ENCODE measurements at places on chromosomes 6 and 20.

DNA sequence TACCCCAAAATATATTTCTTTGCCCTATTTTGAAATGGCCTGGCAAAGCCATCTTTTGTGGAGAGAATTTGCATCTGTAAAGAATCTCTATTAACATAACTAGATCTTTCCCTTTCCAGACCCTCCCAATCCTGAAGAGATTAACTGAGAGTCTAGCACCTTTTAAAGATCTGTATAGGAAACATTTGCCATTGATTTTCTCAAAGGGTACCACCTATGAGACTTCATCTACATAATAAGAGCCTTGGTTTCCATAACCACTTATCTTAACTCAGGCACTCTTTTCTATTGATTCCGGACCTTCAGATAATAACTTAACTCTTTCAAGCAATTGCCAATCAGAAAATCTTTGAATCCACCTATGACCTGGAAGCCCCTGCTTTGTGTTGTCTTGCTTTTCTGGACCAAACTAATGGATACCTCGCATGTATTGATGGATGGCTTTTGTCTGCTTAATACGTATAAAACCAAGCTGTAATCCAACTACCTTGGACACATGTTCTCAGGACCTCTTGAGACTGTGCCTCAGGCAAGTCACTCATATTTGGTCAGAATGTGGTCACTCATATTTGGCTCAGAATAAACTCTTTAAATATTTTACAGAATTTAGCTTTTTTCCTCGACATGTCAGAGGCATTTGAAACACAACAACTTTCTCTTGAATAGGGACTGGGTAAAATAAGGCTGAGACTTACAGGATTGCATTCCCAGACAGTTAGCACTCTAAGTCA is 31.4 kb downstream of the SLC22A2 start:
- no peak for DNase-seq

GRCh38 chr6:14622085-14622484 is 504.5 kb downstream of the CD83 start:
- no peak for DNase-seq

GRCh38 chr6:120871416-120872261 is 462.6 kb downstream of the TBC1D32 start:
- no peak for DNase-seq

- no peak for DNase-seq
Measured at GRCh38 chr6:148343047-148343782, 577 bp downstream of the SASH1 start.

DNA sequence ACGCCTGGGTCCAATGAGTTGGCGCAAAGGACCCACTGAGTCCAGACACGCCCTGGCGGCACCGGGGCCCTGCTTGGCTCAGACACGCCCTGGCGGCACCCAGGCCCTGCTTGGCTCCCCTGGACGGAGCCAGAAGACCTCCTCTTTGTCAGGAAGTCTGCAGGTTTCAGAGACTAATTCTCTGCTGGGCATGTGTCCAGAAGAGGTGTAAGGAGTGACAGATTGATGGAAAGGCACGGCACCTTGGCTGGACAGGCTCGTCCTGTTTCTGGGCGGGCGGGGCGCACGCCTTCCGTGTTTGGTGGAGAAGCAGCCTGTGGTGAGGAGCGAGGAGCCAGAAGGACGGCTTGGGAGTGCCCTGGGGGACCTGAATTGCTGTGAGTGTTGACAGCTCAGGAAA is 23.1 kb upstream of the DACT2 start:
- no peak for DNase-seq

GRCh38 chr6:40674170-40674569 is 87.0 kb upstream of the LRFN2 start:
- DNase-seq = no peak

GRCh38 chr20:11086970-11087369 is 413.2 kb upstream of the JAG1 start:
- DNase-seq = no peak

DNA sequence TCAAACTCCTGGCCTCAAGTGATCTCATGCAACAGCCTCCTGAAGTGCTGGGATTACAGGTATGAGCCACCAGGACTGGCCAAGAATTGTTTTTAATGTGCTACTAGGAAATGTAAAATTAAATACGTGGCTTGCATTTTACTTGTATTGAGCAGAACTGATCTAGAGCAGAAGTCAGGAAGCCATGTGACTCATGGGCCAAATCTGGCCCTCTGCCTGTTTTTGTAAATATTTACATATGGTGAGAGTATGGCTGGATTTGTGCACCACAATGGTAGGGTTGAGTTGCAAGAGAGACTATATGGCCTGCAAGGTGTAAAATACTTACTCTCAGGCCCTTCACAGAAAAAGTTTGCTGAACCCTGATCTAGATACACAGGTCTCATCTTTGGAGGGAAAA is 75.8 kb downstream of the LAMP5 start:
- DNase-seq = no peak

DNA sequence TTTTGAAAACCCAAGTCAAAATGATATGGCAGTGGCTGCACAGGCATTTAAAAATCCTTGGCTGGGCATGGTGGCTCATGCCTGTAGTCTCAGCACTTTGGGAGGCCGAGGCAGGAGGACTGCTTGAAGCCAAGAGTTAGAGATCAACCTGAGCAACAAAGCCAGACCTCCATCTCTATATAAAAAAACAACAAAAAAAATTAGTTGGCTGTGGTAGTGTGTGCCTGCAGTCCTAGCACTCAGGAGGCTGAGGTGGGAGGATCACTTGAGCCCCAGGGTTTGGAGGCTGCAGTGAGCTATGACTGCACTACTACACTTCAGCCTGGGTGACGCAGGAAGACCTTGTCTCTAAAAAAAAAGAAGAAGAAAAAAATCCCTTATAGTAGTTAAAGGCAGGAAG is 142.9 kb downstream of the MYB start:
- no peak for DNase-seq

DNA sequence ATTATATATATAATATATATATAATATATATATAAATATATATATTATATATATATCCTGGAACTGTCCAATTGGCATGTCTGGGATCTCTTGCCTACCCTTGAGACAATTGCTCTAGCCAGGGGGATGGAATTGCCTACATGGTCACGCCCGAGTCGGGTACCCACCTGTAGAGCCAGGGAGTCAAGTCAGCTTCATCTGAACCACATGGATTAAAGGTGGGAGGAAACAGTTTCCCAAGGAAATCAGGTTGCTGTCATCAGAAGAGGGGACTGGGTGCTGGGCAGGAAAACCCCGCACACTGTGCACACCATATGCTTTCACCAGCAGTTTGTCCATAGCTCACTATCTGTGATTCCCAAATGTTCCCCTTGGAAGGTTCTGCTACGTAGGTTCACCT is 252.5 kb upstream of the NOX3 start:
- no peak for DNase-seq

GRCh38 chr6:149508485-149508884 is 23.7 kb upstream of the ZC3H12D start:
- no peak for DNase-seq

GRCh38 chr6:79612457-79612856 is 18.7 kb upstream of the SH3BGRL2 start:
- no peak for DNase-seq

GRCh38 chr6:133613211-133613610 is 275.7 kb upstream of the TCF21 start:
- no peak for DNase-seq

GRCh38 chr6:47759364-47759763 is 22.5 kb upstream of the OPN5 start:
- DNase-seq = no peak

GRCh38 chr6:111441678-111442243 is 41.3 kb downstream of the REV3L start:
- DNase-seq = no peak

DNA sequence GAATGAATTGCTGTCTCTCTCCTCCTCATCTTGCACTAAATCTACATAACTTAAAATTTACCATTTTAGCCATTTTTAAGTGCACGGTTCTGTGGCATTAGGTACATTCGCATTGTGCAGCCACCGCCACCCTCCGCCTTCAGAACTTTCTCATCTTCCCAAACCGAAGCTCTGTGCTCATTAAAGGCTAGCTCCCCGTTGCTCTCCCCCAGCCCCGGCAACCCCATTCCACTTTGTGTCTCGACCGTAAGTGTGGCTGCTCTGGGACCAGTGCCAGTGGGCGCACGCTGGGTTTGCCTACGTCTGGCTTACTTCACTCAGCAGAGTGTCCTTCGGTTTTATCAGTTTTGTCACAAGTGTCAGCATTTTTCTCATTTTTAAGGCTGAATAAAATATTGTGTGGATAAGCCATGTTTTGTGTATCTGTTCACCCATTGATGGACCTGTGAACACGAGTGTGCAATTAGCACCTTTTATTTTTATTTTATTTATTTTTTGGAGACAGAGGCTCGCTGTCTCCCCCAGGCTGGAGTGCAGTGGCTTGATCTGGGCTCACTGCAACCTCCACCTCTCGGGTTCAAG is 16.8 kb downstream of the SLC17A9 start:
- DNase-seq = no peak

DNA sequence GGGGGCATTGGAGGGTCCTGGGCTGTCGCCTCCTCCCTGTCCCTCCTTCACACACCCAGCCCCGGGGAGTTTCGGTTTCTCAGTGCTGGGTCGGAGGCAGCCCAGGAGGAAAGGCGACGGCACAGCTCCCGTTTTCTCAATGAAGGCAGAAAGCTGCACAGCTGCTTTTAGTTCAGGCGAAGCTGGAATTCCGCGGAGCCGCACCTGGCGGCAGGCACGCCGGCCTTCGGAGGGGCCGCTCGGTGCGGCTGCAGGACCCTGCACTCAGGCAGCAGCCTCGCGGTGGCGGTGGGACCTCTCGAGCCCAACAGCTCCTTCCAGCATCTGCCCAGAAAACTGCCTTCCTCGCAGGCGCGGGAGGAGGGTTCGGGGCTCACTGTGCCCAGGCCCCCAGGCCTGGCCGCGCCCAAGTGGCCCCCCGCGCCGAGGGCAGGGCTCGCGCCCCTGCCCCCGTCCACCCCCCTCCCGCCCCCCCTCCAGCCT is 4.6 kb downstream of the FOXQ1 start:
- DNase-seq = no peak

Data from NT2/D1 (cell line).